ENCODE measurements at places on chromosomes 4 and X. TPM values are rescaled to one million over a fixed set of nuclear protein-coding genes. Genes with fewer than 3 reads are reported as not detected.

The BRS3 gene
- not detected for total RNA-seq

The HTN3 gene
- total RNA-seq = not detected

DNA sequence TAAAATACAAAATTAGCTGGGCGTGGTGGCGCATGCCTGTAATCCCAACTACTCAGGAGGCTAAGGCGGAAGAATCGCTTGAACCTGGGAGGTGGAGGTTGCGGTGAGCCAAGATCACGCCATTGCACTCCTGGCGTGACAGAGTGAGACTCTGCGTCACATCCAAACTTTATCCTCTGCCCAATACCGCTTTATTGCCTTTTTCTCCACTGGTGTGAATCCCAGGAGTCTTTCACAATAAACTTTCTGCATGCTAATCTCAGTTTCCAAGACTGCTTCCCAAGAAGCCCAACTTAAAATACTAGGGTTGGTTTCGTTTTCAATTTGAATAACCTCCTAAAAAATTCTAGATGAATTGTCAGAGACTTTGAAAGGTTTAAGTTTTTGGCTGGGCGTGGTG lies 27.2 kb upstream of the DHX15 start:
- DNase-seq = no peak

GRCh38 chr4:164977243-164978164 lies at the start of gene TRIM61:
TRIM61 (minus strand) TSS chr4:164977657; CDS start chr4:164970002, 7,655 bp downstream.
- peak; percentile 32 for DNase-seq

- no peak for DNase-seq
These were observed 176.2 kb upstream of the RBPJ start for GRCh38 chr4:26144526-26145155.

DNA sequence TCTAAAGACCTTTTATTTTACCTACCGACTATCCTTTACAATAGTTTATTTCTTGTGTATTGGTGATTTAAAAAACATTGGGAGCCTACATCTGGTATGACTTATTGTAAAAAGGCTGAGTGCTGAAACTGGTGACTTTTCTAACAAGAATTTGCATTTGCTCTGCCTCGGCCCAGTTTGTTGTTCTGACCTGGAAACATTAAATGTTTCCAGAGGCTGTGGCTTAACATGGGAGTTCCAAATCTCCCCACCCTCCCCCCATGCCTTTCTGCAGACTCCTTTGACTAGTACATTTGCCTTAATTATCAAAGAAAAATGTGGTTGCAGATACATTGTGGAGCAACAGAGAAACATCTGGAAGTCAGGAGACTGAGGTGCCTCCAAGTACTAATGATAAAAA lies 39.8 kb downstream of the SPCS3 start:
- no peak for DNase-seq

DNA sequence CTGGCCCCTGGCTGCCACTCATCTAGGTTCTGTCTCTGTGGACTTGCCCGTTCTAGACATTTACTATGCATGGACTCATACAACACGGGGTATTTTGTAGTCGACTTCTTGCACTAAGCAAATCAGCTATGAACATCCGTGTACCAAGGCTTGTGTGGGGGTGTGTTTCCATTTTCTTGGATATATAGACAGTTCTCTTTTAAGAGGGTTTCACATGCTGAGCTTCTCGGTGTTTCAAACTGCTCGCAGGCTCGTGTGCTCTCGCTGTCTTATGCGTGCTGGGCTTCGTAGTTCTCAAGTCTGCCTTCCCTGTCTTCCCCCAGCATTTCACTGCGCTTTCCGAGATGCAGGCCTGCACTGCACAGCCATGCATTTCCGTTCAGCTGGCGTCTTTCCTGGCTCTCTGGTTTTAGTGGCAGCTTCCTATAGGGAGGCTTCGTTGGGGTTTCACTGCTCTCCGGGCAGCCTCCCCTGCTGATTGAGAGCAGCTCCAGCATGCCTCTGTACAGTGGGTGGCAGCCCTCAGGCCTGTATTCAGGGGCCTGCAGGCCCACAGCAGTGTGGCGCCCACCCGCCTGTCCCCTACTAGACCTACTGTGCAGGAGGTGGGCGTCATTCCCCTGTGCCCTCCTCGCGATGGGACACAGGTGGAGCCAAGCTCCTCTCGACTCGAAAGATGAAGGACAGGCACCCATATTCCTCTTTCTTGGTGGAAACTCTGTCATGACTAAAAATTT lies 27.6 kb downstream of the ZBTB49 start:
- no peak for DNase-seq

DNA sequence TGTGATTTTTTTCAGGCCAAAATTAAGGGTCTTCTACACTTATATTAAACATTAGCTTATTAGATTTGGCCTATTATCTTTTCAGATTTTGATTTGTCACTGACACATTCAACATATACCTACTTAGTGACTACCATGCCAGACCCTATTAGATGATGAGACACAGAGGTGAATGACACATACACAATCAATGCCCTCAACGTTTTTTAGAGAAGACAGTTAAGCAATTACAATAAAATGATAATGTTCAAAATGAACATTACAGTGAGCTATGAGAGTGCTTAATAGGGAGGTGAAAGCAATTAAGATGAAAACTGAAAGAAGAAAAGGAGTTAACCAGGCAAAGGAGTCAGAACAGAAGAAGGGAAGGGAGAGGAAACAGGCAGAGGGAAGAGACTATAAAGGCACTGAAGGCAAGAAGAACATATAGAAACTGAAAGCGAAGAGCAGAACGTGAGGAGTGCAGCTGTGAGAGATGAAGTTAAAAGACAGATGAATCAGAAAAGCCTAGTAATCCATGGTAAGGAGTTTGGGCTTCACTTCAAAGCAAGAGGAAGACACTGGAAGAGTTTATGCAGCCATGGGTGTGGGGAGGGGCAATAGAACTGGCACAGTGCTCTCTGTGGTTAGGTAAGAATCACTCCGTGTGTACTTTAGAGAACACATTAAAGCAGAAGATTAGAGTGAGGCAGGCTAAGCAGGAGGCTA lies 119.0 kb downstream of the REELD1 start:
- DNase-seq = no peak

GRCh38 chr4:183600189-183600685 lies 58.7 kb downstream of the RWDD4 start:
- no peak for DNase-seq

- DNase-seq = no peak
These were observed 82.8 kb downstream of the PPP4R3C start for GRCh38 chrX:27380163-27380845.

All from mucosa of descending colon (tissue), 3 donors.